ENCODE measurements at places on chromosomes 3 and 15. TPM values are rescaled to one million over a fixed set of nuclear protein-coding genes. Genes with fewer than 3 reads are reported as not detected.

GRCh38 chr3:23667536-23668429, 138.0 kb upstream of the UBE2E1 start:
- peak; percentile 75 for DNase-seq

The PLCH1 gene
- total RNA-seq, result 2.0 TPM

DNA sequence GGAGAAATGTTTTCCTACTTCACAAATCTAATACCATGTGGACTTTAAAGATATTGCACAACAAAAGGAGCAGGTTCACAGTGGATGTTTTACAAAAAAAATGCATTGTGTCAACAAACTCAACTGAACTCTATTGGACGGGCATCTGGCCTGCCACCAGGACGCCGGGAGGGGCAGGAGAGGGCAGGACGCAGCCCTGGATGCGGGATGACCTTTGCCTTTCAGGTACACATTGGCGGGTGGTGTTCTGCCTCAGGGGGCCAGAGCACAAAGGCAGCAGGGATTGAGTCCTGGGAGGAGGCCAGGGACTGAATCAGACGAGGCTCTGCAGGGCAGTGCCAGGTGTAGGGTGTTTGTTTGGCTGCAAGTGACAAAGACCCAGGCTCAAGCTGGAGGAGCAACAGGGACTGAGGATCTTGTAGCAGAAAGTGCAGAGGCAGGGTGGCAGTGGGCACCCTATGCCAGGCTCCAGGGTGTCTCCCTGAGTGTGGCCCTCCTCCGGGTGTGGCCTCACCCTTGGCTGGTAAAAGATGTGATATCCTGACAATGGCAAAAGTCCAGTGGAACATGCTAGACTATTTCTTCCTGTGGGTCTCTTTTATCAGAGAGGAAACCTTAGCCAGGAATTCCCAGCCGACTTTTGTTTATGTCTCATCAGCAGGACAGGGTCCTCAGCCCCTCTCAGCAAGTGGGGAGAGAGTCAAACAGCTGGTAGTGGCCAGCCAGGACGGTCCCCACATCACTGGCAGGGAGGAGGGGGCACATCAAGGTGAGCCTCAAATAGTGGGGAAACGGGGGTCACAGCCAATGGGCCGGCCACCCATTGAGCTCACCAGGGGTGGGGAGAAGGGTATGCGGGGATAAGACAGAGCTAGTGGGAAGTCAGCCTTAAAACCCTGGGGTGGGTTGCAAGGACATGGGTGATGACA, 29.7 kb upstream of the KLF13 start:
- no peak for DNase-seq

DNA sequence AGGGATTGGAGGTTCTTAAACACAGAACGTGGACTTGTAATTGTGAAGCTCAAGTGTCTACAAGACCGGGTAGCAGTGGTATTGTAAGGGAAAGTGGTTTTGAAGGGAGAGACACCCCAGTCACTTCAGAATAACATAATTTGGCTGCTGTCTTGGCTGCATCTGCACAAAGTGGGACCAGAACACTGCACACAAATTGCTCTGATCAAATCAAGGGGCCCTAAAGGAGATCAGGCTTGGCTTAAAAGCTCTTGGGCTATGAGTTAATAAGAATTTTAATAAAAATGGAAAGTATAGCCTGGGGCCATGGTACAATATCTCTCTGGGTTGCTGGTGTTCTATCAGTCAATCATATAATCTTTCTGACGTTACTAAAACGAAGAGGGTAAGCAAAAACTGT, 356.1 kb upstream of the ICE2 start:
- no peak for DNase-seq

GRCh38 chr3:56484525-56485032, 16.3 kb upstream of the ERC2 start:
- DNase-seq, result no peak

DNA sequence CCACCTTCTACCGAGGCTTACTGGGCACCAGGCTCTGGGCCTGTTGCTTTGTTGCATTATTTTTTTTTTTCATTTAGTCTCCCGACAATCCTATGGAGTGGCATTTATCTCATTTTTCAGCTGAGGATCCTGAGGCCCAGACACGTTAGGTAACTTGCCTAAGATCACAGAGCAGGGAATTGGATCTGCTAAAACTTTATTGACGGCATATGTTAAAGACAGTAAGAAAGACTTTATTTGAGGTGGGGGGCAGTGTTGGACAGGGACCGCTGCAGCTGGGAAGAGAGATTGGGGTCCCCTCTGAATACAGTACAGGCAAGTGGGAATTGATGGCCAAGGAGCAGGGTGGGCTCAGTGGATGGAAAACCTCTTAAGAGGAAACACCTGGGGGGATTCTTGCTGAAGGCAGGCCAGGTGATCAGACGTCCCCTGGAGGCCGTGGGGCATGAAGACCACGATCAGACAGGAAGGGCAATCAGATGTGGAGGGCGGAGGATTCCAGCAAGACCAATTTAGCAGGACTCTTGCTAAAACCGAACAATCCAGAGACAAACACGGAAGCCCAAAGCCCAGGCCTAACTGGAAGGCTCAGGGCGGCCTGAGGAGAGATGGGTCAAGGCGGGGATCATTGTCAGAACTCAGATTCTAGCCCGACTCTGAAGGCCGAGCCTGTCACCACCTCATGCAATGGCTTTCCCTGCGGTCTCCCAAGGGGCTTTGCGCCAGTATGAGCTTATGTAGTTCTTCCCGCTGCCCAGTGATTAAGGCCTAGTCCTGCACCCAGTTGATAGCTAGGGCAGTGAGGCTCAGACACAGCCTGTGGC, 53.7 kb downstream of the RGMA start:
- DNase-seq, result no peak

DNA sequence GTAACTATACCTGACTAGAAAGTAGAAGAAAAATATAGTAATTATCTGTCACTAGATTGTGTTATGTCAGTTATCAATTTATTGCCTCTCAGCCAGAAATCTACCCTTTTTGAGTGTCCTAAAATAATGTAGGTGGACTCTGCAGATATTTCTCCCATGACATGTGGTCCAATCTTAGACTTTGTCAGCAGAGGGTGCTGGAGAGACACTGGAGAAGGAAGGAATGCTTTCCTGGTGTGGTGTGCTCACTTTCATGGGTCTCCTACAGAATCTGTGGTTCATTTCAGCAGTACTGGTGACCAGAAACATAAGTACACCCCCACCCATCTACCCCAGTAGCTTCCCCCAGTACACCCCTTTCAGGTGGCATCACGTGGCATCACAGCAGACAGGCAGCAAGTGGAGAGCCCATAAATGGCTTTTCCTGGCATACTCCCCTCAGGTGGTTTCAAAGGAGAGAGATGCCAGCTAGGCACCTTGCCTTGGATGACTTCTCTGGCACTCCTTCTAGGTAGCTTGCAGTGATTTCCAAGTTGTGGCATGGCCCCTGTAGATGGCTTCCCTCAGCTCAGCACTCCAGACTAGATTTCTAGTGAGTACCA, 114.7 kb downstream of the GADL1 start:
- peak; percentile 12 for DNase-seq

- peak; percentile 80 for DNase-seq
These were observed 49.1 kb downstream of the PLS1 start for GRCh38 chr3:142645236-142645793.

The RNF168 gene
- total RNA-seq, result 12.0 TPM

- peak; percentile 11 for DNase-seq
These were observed 68.0 kb upstream of the ONECUT1 start for GRCh38 chr15:52857937-52858781.

- peak; percentile 37 for DNase-seq
These were observed 43.8 kb downstream of the SPATA16 start for GRCh38 chr3:173096994-173097785.

DNA sequence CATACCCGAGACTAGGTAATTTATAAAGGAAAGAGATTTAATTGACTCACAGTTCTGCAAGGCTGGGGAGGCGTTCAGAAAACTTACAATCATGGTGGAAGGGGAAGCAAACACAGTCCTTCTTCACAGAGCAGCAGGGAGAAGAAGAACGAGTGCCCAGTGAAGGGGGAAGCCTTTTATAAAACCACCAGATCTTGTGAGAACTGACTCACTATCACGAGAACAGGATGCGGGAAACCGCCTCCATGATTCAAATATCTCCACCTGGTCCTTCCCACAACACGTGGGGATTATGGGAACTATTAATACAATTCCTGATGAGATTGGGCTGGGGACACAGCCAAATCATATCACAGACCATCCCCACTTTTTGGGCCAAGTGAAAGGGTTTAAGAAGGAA, 58.8 kb upstream of the CTXND1 start:
- peak; percentile 14 for DNase-seq

DNA sequence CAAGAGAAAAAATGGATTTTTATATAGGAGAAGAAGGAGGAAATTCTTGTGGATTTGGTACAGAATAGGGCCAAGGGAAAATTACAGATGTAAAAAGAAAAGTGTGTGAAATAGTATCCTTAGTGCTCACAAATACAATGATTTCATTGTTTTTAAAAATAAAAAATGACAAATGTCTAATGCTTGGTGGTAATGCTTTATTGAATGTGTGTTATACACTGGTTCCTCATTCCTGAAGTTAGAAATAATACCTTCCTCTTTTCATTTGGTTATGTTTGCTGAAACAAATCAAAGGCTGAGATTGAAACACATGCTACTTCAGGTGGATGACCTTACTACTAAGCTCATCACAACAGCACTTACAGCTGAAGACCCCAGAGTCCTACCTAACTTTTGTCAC, 37.7 kb upstream of the CCR2 start:
- no peak for DNase-seq

The BFSP2 gene
- total RNA-seq, result not detected

The IL20RB gene
- total RNA-seq, result 1.3 TPM

DNA sequence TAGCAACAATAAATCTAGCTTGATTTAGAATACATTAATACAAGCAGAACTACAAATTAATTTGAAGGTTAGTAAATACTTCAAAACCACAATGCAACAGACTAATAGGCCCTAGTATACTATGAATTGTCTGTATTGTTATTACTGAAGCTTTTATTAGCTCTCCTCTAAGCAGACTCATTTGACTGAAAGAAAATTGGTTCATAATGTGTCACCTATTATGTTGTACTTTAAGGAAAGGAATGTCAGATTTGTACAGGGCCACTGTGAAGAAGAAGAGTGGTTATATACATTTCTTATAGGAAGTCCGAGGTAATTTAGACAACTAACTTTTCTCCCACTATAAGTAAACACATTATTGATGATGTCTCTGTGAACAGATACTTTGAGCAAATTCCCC, 954.5 kb downstream of the ZPLD1 start:
- no peak for DNase-seq

- DNase-seq, result no peak
These were observed 984.1 kb downstream of the EPHA3 start for GRCh38 chr3:90091549-90091948.

- no peak for DNase-seq
These were observed 45.7 kb upstream of the INO80 start for GRCh38 chr15:41161736-41162135.

GRCh38 chr15:48644827-48645557, 517 bp downstream of the FBN1 start:
- DNase-seq, result peak; percentile 65

The PPP1R14D gene
- not detected for total RNA-seq

- DNase-seq, result no peak
These were observed 2.8 kb downstream of the CAV3 start for GRCh38 chr3:8736436-8736835.

- no peak for DNase-seq
These were observed 32.0 kb upstream of the GBE1 start for GRCh38 chr3:81793410-81793809.

GRCh38 chr15:56968821-56969220, 50.4 kb downstream of the TCF12 start:
- no peak for DNase-seq

GRCh38 chr3:40911928-40912327, 287.4 kb upstream of the CTNNB1 start:
- DNase-seq, result no peak

GRCh38 chr3:194399166-194399565, at the start of gene GP5:
TSS of gene GP5 (minus strand) at chr3:194399266. CDS start at chr3:194398282, 984 bp downstream.
- DNase-seq, result no peak

DNA sequence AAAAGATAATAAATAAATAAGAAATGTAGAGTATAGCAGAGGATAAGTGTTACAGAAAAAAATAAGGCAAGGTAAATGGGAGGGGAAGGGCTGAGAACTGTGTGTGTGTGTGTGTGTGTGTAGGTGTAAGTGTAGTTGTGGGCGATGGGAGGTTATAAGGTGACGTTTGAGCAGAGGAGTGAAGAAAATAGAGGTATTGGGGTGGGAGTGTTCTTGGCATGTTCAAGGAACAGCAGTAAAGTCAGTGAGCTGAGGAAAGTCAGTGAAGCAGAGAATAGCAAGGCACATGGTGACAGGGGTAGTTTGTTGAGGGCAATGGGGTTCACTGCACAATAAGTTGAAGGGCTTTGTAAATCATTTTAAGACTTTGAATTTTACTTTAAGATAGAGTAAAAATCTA, 30.9 kb upstream of the ZNF148 start:
- DNase-seq, result no peak

Measured in Daoy (cell line).